ENCODE measurements at places on chromosomes 16 and 17.

DNA sequence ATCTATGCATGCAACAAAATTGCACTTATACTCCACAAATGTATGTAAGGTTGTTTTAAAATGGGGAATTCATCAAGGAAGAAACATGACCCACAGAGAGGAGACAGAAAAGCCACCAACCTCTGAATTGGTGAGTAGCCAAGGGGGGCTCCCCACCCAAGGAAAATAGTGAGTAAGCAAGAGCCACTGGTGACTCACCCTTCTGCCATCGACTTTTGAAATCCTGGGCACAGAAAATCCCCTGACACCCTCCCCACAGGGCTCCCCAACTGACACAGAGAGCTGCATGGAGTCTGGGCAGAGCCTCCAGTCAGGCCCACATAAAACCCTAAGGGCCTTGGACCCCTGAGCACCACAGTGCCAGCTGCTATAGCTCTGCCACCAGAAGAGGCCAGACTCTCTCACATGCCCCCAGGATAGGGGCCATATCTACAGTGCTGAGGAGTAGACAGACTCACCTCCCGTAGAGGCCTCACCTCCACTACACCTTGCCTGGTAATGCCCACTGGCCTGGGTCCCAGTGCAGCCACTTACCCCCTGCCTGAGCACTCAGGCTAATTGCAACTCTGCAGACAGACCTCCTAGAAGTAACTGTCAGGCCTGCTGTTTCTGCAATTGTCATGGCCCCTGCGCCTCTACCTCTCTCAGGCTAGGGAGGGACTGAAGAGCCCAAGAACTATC is 244.7 kb upstream of the WSB1 start:
- no peak for DNase-seq

- no peak for DNase-seq
Measured at GRCh38 chr17:53543472-53543871, 279.3 kb upstream of the KIF2B start.

- DNase-seq, result no peak
Measured at GRCh38 chr16:59146140-59146539, 412.0 kb upstream of the GOT2 start.

DNA sequence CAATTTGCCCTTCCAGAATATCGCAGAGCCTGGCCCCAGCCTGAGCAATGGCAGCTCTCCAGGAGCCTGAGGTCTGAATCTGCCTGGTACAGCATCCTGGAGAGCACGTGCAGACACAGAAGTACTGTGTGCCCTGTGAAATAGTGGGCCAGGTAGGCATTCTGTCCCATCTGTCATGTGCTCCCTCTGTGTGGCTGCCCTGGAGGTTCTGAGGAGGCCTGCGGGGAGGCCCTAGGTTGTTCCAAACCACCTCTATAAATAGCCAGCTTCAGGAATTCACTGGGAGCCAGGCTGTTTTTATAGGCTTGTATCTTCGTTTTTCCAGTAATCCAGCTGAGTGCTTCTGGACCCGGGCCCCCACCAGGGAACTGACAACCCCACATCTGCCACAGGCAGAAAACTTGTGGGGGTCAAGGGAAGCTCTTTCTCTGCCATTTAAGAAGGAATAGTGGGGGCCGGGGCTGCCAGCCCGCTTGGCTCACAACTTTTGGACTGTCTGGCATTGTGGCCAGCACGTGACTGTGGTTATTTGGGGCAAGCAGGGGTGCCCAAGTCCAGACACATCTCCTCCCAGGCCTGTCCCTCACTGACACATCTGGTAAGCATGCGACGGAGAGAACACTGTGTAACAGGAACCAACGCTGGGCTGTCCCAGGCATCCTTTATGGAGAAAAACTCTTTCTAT is 356.3 kb upstream of the TNRC6C start:
- DNase-seq, result no peak

GRCh38 chr17:75499313-75500022 is 15.9 kb downstream of the CASKIN2 start:
- DNase-seq, result no peak

All from OCI-M1 (cell line).